ENCODE measurements at places on chromosomes 3 and 15.

DNA sequence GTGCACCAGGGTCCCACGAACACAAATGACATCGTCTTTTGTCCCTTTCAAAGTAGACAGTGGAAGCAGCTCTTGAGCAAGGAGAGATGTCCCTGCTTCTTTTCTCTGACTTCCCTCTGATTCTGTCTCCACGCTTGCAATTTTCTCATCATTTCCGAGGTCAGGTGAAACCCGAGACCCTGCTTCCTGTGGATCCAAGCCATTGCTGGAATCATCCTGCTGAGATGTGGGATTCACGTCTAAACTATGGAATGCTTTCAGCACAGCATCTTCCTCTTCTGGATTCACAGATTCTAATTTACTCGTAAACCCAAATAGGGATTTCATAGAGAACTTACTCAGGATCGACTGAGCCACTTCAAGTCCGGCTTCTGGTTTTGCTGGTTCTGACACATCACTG, 127.1 kb downstream of the FMN1 start:
- no peak for DNase-seq

- DNase-seq, result no peak
Observed at GRCh38 chr3:57120451-57121174, 44.5 kb downstream of the IL17RD start.

GRCh38 chr3:181771120-181771519, 59.4 kb downstream of the SOX2 start:
- no peak for DNase-seq

GRCh38 chr3:178537122-178537705, 978 bp downstream of the KCNMB2 start:
- no peak for DNase-seq

- DNase-seq, result no peak
Observed at GRCh38 chr3:172383306-172383796, 64.9 kb downstream of the GHSR start.

- DNase-seq, result no peak
Observed at GRCh38 chr15:77671362-77672056, 38.8 kb upstream of the LINGO1 start.

DNA sequence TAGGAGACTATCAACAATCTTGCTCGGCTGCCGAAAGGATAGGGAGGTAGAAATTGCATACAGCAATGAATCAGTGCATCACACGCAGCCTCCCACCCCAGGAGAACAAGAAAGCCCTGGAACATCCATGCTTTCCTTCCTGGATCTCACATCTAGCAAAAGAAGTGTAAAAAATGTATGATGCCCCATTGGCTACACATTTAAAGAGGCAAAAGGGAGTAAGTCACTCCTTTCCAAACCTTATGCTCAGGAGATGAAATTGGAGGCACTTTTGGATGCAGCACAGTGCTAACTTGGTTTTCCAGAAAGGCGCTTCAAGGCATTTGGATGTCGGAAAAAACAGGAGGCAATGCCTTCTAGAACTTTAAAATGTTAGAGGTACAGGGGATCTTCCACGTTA, 32.2 kb upstream of the FEZF2 start:
- no peak for DNase-seq

DNA sequence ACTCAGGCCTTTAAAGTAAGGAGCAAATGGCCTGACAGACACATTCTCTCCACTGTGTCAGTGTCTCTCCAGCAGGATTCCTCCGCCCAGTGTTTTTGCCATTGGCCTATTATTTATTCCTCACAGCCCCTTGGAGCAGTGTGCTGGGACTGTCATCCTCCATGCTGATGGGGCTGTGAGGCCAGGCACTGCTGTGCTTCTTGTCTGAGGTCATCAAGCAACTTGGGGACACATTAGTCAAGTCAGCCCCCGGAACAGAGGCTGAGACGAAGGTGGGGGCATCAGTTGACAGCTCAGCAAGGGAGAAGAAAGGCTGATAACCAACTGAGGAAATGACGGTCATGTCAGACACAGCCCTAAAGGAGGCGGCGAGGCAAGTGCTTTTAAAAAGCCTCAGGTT, 67.4 kb downstream of the XXYLT1 start:
- no peak for DNase-seq

DNA sequence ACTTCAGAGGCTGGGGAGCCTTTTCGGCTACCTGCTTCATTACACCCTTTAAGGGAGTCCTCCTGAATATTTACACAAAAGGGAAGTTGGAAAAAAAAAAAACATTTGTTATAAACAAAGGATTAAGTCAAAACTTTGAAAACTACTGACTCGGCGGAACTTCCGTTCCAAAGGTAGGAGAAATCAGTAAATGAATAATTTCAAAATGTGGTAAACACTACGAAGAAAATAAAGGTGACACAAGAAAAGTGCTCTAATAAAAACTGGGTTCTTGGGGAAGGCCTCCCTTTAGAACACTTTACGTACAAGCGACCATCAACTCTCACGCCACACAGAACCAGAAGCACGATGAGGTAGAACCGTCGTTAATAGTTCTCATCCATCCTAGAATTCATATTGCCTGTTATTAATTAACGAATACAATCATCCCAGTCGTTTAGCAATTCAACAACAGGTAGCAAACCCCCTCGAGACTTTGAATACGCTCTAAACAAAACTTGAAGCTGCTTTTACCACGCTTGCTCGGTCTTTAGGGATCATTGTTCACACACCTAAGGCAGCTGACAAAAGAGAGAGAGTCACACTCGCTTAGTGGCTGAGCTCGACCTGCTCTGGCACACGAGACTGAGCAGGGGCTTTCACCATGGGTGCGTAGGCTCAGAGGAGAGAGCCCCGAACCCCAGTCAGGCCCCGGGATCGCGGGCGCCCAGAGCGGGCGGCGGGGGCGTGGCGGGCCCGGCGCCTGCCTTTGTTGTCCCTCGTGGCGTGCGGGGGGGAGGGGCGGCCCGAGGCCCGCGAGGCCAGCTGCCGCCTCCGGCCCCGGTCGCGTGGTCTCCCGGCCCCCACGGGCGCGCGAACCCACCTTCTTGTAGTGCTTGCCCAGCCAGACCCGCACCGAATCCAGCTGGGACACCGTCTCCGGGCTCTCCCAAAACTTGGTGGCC, 680 bp downstream of the SMARCC1 start:
- DNase-seq, result peak; percentile 60

GRCh38 chr3:137930976-137931375, 79.0 kb upstream of the CLDN18 start:
- no peak for DNase-seq

GRCh38 chr3:147572970-147573340, 163.8 kb downstream of the ZIC1 start:
- DNase-seq, result no peak

- no peak for DNase-seq
Observed at GRCh38 chr15:66236806-66237375, 16.7 kb downstream of the MEGF11 start.

- DNase-seq, result no peak
Observed at GRCh38 chr3:143961342-143961741, 10.3 kb upstream of the DIPK2A start.

- DNase-seq, result no peak
Observed at GRCh38 chr3:182921665-182922355, 58.5 kb downstream of the DCUN1D1 start.

GRCh38 chr3:172846103-172846561, 95.6 kb downstream of the ECT2 start:
- peak; percentile 7 for DNase-seq

DNA sequence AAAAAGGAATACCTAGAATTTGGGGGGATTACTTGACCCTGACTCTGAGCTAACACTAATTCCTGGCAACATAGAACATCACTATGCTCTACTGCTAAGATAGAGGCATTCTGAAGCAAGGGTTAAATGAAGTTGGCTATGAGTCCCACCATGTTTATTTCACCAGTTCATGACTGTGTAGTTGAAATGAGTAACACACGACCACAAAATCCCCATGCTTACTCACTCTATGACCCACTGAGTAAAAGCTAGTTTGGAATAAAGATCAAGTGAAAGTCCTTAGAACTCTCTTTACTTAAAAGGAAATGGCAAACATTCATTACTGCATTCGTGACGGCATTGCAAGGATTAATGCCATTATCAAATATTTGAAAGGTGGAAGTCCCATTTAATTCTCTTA, 47.4 kb downstream of the MRPL46 start:
- DNase-seq, result peak; percentile 79

DNA sequence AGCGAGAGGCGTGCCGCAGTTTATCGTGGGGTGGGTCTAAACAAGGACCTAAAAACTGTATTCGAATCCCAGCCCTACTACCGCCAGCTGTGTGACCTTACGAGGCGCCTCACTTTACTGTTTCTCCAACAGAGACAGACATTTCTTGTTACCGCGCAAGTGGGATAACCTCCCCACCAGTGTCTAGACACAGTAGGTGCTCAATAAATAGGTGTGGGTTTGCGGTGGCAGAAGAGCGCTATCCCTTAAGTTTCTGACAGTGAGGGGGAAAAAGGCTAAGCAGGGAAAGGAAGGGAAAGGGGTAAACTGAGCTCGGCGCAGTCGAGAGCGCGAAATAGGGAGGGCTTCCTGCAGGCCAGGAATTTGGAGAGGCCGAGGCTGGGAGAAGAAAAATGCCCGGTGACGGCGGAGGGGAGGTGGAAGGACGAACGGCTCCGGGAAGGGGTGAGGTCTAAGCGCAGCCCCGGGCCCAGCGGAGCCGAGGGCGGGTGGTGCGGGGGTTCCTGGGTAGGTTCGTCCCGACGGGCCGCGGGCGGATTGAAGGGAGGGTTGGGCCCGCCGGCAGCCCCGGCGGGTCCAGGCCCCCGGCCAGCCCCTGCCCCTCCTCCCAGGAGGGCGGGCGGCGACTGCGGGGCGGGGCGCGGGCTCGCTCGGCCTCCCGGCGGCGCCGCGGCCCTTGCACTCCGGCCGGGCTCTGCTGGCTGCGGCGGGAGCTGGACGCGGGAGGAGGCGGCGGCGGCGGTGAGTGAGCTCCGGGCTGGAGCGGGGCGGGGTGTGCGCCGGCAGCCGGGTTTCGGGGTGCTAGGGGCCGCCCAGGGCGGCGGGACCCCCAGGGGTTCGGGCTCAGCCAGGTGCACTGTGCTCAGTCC, at the start of gene CGNL1:
CGNL1 (plus strand) TSS at position 679 of the 869 bp plus-strand sequence. CDS start 61,495 bp downstream, outside the sequence.
- DNase-seq, result no peak

DNA sequence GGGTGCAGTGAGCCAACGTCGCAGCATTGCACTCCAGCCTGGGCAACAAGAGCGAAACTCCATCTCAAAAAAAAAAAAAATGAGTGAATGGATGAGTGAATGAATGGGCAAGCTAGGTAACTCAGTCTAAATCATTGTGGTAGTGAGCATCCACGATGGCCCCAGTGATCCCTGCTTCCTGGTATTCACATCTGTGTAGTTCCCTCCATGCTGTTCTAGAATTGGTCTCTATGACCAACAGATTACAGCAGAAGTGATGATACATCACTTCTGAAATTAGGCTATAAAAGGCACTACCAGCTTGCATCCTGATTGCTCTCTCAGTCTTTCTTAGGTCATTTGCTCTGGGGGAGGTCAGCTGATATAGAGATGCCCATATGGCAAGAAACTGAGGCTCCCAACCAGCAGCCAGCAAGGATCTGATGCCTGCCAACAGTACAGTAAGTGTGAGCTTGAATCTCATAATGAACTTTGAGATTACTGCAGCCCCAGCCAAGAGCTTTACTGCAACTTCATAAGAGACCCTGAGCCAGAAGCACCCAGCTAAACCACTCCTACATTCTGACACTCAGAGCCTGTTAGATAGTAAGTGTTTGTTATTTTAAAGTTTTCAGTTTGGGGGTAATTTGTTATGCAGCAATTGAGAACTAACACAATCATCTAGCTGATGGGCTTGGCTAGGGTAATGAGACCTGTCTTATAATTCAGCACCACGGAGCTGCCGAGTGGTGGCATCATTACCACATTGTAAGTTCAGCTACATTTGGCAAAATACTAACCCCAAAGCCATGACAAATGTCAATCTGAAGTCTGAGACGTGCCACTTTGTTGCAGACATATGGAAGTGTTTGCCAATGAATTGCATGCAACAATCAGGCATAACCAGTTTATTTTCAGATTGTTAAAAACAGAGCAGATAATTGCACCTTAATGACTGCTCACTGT, 53.0 kb downstream of the KLHL6 start:
- no peak for DNase-seq

- DNase-seq, result no peak
Observed at GRCh38 chr3:6321999-6322398, 538.9 kb upstream of the GRM7 start.

GRCh38 chr15:93362821-93363220, 273.8 kb upstream of the RGMA start:
- no peak for DNase-seq

DNA sequence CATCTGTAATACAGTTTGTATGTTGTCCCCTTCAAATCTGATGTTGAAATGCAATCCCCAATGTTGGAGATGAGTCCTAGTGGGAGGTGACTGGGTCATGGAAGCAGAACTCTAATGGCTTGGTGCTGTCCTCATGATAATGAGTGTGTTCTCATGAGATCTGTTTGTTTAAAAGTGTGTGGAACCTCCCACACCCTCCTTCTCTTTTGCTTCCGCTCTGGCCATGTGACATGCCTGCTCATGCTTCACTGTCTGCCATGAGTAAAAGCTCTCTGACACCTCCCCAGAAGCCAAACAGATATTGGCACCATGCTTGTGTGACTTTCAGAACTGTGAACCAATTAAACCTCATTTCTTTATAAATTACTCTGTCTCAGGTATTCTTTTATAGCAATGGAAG, 794.0 kb upstream of the CFAP20DC start:
- DNase-seq, result no peak

DNA sequence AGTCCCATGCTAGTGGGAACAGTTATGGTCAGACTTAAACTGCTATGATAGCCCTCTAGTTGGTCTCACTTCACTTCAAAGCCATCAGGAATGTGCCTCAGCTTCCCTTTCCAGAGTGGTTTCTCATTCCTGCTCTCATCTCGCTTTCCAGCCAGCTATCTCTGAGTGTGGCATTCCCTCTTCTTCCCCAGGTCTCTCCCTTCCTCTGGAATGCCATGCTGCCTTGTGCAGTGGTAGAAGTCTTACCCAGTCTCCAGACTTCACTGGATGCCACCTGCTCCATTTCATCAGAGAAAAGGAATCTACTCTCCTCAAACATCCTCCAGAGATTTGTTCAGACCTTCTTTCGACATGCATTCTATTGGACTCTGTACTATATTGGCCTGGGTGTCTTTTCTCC, 83.0 kb downstream of the AGBL1 start:
- no peak for DNase-seq

DNA sequence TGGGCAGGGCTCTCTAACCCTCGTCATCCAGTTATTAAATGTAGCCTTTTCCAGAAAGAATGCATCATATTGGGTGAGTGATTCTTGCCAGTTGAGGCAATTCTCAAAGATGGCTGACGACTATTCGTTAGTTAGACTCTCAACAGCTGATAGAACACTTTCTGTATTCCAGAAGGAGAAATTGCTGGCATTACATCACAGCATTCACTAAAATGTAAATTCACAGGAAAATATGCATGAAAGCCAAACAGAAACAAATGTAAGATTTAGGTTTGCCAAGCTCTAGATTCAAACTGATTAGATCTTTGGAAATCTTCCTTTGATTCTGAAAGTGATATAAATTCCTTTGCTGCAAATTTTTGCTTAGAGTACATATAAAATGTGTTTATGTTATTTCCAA, 1501.0 kb downstream of the SI start:
- no peak for DNase-seq

GRCh38 chr3:127264292-127264691, 23.6 kb downstream of the PRR20G start:
- DNase-seq, result no peak

GRCh38 chr3:22318325-22318724, 567.3 kb upstream of the ZNF385D start:
- DNase-seq, result no peak

Data from activated CD4-positive, alpha-beta T cell treated with anti-CD3 and anti-CD28 coated beads, Interleukin-2, amount 50 U/mL, for 16 hours (primary cell).